Epithelial cell of alveolus of lung (primary cell): ENCODE measurements at places on chromosomes 2 and 18. TPM values are rescaled to one million over a fixed set of nuclear protein-coding genes. Genes with fewer than 3 reads are reported as not detected.

The GPR45 gene
- total RNA-seq: not detected in 2 replicates

The NAPG gene
- total RNA-seq: 19.2 and 21.9 TPM in 2 replicates

The ZFAND2B gene
- total RNA-seq: 24.8 and 33.4 TPM in 2 replicates

The PRKAG3 gene
- total RNA-seq: 0.40 TPM in 1 of 2 replicates, not detected in the other

The SELENOI gene
- 15.3 and 18.1 TPM in 2 replicates for total RNA-seq

The POTEI gene
- not detected in 2 replicates for total RNA-seq

The GDF7 gene
- not detected in 2 replicates for total RNA-seq

The BOLL gene
- 0.08 TPM in 1 of 2 replicates, not detected in the other for total RNA-seq

The ARHGAP15 gene
- 1.4 and 3.0 TPM in 2 replicates for total RNA-seq

The SULT1C2 gene
- not detected in 2 replicates for total RNA-seq

The SCN1A gene
- total RNA-seq: not detected in 2 replicates

The POTEC gene
- total RNA-seq: not detected in 2 replicates

The C2orf81 gene
- 0.72 and 2.1 TPM in 2 replicates for total RNA-seq

The KIF5C gene
- total RNA-seq: 0.24 and 2.1 TPM in 2 replicates

The AQP12A gene
- total RNA-seq: not detected in 2 replicates

The SERPINB10 gene
- total RNA-seq: not detected in 2 replicates

The ZAP70 gene
- total RNA-seq: not detected in 2 replicates

The GREB1 gene
- 0.13 and 1.4 TPM in 2 replicates for total RNA-seq

The CFAP65 gene
- total RNA-seq: not detected in 2 replicates

The TWIST2 gene
- total RNA-seq: 63.5 and 68.2 TPM in 2 replicates

The FRZB gene
- 0.52 and 0.64 TPM in 2 replicates for total RNA-seq

The CPS1 gene
- 13.4 and 23.7 TPM in 2 replicates for total RNA-seq

The SERPINB12 gene
- not detected in 2 replicates for total RNA-seq

The ABCG8 gene
- total RNA-seq: not detected in 2 replicates

The C1QL2 gene
- not detected in 2 replicates for total RNA-seq

The TRIM43 gene
- total RNA-seq: not detected in 2 replicates

The ZC3H8 gene
- total RNA-seq: 0.64 and 2.5 TPM in 2 replicates

The MAP4K4 gene
- total RNA-seq: 83.9 and 109 TPM in 2 replicates

The ESCO1 gene
- total RNA-seq: 7.2 and 10.4 TPM in 2 replicates

The HOXD11 gene
- total RNA-seq: not detected in 2 replicates

The CRYBA2 gene
- not detected in 2 replicates for total RNA-seq

The IL36RN gene
- total RNA-seq: not detected in 2 replicates

The UGT1A1 gene
- not detected in 2 replicates for total RNA-seq

The AQP12B gene
- total RNA-seq: not detected in 2 replicates

The RPL37A gene
- total RNA-seq: 2,101 and 2,585 TPM in 2 replicates

The INHA gene
- not detected in 2 replicates for total RNA-seq

The ZNF396 gene
- total RNA-seq: 0.78 and 1.4 TPM in 2 replicates

The ELOA2 gene
- total RNA-seq: not detected in 2 replicates

The CDK5R2 gene
- under 0.01 TPM in 1 of 2 replicates, not detected in the other for total RNA-seq

The GALNT3 gene
- total RNA-seq: 0.56 and 3.6 TPM in 2 replicates

The IHH gene
- 0.32 TPM in 1 of 2 replicates, not detected in the other for total RNA-seq

The TAF1B gene
- 8.0 and 10.8 TPM in 2 replicates for total RNA-seq

The NOP58 gene
- 38.9 and 48.1 TPM in 2 replicates for total RNA-seq

The SGPP2 gene
- 0.13 and 0.48 TPM in 2 replicates for total RNA-seq
